Hematopoietic multipotent progenitor cell treated with erythropoietin and hydrocortisone succinate and interleukin-3 and kit ligand, for 17 days (in vitro differentiated cells): ENCODE measurements at places on chromosomes 6 and 20.

GRCh38 chr6:113968472-113968871 lies 2.5 kb downstream of the HDAC2 start:
- no peak for DNase-seq

GRCh38 chr6:81865712-81866111 lies 113.2 kb upstream of the TENT5A start:
- no peak for DNase-seq

DNA sequence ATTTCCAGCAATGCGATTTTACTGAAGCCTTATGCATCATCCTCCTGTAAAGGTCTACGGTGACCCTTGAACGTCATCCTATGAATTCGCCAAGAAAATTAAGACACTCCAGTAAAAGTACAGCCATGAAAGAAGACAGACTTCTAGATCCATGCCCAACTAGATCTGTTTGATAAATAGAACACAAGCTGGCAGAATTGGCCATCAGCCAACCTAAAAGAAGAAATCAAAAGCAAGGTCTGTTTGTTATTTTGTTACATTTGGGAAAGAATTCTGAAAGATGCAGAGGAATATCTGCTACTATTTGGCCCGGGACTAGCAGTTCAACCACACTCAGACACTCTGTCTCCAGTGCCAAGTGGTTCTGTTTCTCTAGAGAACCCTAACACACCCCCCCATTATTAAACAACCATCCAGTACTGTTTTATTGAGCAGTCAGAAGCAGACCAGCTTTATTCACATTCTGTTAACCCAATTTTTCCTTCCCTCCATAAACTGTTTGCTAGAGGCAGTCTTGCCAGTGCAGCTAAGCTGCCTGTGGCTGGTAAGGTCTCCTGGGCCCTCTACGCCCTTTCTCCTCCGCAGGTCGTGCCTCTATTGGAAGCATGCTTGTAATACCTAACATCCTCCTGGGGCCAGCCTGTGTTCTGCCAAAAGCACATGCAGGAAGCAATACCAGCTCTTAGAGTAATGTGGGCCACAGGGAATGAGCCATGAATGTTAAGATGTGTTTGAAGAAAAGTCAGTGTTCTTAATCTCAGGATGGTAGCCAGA lies 30.7 kb downstream of the LY86 start:
- no peak for DNase-seq

DNA sequence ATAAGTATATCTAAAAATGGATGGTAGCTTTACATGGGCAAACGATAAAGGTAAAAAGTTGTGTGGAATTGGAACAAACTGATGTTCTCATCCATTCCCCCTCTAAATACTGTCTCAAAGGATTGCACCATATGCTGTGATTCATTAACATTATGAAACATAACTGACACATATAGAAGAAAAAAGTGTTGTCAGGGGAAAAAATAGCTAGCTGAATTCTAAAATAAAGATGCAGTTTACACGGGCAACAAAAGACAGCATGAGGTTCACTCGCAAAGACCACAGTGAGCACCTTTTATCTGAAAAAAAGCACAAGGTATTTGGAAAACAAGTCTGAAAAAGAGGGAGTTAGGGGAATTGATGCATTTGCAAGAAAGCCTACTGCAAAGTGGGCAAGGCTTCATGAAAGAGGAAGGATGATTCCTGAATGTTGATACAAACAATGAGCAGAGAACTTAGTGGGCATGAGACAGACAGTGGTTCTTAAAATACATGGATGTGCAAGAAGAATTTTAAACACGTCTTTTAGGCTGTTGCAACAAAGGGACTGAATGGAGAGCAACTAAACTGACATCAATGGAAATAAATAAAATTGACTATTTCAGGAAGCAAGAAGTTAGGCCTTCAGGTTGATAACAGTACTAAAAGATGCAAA lies 280.9 kb downstream of the KIF16B start:
- DNase-seq: no peak

GRCh38 chr6:91288741-91289140 lies 701.9 kb upstream of the MAP3K7 start:
- DNase-seq: no peak

DNA sequence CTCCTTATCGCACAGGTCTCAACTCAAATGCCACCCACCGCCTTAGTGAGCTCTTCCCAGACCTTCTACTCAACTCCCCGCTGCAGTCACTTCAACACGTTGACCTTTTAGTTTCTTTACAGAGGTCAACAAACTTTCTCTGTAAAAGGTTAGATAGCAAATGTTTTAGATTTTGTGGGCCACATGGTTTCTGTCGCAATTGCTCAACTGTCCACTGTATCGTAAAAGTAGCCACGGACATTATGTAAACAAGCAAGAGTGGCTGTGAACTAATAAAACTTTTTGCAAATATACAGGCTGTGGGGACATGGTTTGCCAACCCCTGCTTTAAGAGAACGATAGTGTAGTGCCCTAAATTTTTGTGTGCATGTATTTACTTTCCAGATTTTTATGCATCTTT lies 247.6 kb upstream of the TSHZ2 start:
- no peak for DNase-seq

DNA sequence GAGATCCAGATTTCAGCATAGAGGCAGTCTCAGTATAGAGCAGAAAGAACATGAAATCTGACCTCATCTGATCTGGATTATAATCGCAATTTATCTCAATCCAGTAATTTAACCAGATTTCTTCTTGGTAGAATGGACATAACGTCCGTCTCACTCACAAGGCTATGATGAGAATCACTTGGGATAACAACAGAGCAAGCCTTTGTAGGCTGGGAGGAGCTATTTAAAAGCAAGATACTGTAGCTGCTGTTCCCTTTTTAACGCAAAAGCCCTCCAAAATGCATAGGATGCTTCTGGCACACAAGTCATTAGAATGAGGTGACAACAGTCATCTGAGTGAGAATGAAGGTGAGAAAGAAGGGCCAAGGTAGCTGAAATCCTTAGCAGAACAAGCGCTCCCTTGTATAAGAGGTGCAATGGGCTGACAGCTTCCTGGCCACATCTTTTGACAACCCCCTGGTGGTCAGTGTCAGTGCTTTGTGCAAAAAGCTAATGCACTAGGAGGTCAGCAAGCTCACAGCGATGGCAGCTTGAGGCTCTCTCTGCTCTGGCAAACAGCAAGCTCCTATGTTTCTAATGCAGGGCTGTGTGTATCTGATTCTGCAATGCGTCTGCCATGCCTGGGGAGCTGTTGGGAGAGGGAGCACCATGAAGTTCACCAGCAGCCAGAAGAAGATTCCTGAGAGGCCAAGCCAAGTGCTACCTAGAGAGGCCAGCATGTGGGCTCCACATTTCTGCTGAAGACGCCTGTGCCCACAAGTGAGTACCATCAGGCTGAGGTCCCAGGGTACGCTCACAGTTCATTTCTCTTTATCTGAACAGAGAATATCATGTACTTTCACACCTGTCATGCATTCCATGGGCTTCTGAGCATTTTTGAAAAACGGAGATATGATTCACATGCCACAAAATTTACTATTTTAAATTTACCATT lies 16.2 kb downstream of the METTL24 start:
- no peak for DNase-seq

GRCh38 chr6:162899148-162899547 lies 171.4 kb downstream of the PACRG start:
- no peak for DNase-seq
